ENCODE measurements at places on chromosomes 16 and 17.

- no peak for DNase-seq
These were observed 2.3 kb upstream of the PYDC1 start for GRCh38 chr16:31219154-31219741.

DNA sequence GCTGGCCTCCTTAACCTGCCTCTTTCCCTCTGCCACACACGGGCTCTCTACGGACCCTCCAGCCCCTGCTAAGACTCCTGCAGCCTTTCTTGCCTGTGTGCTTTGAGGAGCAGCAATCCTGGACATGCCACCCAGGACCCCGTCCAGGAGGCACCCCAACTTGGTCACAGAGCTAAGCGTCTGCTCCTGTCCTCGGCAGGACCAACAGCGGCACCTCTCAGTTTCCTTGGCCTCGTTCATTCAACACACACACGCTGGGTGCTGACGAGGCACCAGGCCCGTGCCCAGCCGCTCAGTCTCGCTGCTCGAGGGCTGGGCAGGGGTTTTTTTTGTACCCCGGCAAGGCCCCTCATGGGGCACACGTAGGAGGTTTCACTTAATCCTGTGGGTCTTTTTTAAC is 15.2 kb downstream of the RPH3AL start:
- no peak for DNase-seq

GRCh38 chr16:2838928-2839327 is 8.8 kb downstream of the ZG16B start:
- DNase-seq: peak; percentile 65

- peak; percentile 64 for DNase-seq
These were observed 8.9 kb upstream of the RAPGEFL1 start for GRCh38 chr17:40168262-40168832.

- DNase-seq: no peak
These were observed 1.8 kb upstream of the PRSS22 start for GRCh38 chr16:2859686-2860265.

DNA sequence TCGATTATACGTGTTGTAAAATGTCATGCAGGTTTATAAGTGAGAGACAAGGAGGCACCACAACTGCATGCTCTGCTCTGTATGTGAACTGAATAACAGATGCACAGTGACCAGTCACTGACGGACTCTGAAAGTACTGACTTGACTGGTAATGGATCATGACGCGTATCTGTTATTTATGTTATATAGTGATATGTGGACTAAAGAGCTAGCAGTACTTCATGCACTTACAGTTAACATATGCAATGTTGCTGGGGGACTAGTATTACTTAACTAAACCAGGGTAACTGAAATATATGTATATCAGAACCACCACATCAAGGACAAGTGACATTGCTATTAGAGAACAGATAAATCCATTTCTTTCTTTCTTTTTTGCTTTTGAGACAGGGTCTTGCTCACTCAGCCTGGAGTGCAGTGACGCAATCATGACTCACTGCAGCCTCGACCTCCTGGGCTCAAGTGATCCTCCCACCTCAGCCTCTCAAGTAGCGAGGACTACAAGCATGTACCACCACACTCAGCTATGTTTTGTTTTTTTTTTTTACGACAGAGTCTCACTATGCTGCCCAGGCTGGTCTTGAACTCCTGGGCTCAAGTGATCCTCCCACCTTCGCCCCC is 17.2 kb downstream of the COIL start:
- DNase-seq: peak; percentile 14

DNA sequence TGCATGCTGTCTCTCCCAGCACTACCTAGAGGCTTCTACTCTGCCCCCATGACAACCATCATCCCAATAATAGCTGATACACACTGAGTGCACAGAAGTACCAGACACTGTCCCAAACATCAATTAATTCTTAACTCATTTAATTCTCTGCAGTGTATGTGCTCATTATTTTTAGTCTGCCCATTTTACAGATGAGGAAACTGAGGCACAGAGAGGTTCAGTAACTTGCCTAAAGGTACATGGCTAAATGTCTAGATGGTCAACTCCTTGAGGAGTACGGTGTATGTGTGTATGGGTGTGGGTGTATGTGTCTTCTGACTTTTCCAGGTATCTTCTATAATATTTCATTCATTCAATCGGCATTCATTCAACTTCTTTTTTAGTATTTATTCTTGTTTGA is 407.9 kb downstream of the SOX9 start:
- DNase-seq: no peak

- DNase-seq: peak; percentile 76
These were observed 44.9 kb downstream of the SSH2 start for GRCh38 chr17:29885031-29885640.

GRCh38 chr16:19963301-19963700 is 78.7 kb upstream of the GPRC5B start:
- no peak for DNase-seq

- no peak for DNase-seq
These were observed 479.1 kb downstream of the SLC39A11 start for GRCh38 chr17:72613396-72613795.

DNA sequence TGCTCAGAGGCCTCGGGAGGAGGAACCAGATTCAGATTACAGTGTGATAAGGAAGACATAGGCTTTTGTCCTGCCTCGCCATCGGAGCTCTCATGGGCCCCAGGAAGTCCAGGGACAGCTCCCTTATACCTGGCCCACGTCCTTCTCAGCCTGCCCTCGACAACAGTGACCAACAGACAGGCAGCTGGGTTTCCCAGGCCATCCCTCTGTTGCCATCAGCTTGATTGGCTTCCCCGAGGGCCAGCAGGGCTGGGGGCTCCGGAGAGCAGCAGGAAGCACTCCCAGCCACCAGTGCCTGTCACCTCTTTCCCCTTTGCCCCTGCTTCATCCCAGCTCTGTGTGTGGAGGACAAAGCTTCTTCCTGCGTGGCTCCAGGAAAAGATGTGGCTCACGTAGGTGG is 17.6 kb downstream of the CD300A start:
- DNase-seq: no peak

Data from CD14-positive monocyte (primary cell).